CD8-positive, alpha-beta T cell (primary cell): ENCODE measurements at places on chromosomes 12 and 14. TPM values are rescaled to one million over a fixed set of nuclear protein-coding genes. Genes with fewer than 3 reads are reported as not detected.

The CLEC6A gene
- not detected for total RNA-seq

The FAM90A1 gene
- 0.17 TPM for total RNA-seq

The ARHGEF25 gene
- 0.36 TPM for total RNA-seq

The ITPR2 gene
- 24.1 TPM for total RNA-seq
